ENCODE measurements at places on chromosomes 1 and 21.

DNA sequence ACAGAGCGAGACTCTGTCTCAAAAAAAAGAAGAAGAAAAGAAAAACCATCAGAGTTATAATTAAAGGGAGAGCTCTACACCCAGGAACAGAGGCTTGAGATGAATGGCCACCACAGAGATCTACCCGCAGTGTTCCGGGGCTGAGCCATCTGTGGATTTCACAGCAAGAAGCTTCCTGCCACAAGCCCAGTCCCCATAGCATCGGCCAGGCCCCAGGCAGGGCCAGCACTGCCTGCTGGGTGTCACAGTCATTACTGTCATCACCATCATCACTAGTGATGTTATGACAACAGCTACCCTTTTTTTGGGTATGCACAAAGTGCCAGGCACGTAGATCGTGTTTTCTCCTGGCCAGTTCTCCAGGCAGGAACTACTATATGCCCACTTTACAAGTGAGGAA lies 111.6 kb upstream of the VAMP3 start:
- DNase-seq: no peak

DNA sequence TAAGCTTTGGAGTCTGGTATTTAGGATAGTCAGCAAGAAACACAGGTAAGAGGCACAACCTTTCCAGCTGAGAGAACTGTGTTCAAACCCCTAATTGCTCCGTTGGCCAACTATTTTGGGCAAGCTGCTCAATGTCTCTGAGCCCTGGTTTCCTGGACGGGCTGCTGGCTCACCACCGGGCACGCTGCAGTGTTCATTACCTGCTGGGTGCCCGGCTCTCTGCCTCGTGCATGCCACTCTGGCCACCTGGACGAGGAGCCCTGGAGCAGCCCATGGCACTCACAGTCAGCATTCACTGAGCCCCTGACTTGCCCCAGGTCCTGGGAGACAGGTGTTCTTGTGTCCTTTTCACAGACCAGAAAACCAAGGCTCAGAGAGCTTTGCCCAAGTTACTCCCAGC lies 51.0 kb downstream of the DMRTB1 start:
- no peak for DNase-seq

DNA sequence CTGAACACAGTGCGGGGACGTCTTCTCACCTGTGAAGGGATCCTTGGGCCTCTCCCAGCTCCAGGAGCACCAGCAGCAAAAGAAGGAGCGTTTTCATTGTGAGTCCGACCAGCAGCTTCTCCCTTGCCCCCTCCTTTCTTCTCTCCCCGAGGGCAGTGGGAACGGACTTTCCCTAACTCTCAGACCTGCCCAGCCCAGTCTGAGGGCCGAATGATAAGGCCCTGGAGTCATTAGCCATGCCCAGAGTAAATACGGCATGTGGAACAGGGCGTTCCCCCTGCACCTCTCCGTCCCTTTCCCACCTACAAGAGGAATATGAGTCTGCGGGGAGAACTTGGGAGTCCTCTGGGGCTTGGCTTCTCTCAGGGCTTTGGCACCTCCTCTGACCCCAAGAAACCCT lies at the start of gene CTSE:
Gene CTSE (minus strand): TSS at position 201 of the 400 bp plus-strand sequence. CDS start 104 bp downstream, at position 97.
- DNase-seq: no peak

DNA sequence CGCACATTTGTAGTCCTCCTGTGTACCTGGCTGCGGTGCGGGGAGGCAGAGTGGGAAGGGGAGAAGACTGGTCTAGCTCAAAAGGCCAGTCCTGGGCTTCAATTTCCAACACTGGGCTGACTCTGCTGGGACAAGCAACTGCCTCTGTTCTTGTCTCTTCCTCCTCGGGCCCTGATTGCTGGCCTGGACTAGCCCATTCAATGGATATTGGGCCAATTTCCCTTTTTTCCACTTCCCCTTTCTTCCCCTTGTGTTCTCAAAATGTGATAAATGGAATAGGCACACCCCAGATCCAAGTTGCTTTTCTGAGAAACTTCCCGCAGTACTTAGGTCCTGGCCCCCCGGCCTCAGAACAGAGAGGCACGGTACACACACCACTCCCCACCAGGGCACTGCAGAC lies 48.2 kb downstream of the SPSB1 start:
- DNase-seq: no peak

DNA sequence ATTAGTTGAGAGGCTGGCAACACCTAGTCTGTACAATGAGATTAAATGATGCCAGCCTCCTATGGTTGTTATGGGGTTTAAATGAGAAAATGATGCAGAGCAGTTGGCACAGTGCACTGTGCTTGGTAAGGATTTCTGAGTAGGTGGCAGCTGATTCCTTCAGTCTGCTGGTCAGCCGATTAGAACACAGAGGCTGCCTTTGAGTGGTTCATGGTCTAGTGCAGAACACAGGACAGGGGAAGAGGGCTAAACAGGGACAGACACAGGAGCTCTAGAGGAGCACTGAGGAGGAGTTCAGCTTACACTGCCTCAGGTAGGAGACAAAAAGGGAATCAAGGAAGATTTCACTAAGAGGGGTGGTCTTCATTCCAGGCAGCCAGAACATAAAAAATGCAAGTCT lies 1.4 kb downstream of the TIE1 start:
- DNase-seq: no peak
